Activated CD4-positive, alpha-beta T cell treated with anti-CD3 and anti-CD28 coated beads, Interleukin-2, amount 10 ng/mL, durations not matched to agents 7 days and 5 days (primary cell): ENCODE measurements at places on chromosomes 6 and 20. TPM values are rescaled to one million over a fixed set of nuclear protein-coding genes. Genes with fewer than 3 reads are reported as not detected.

Gene NQO2
- total RNA-seq, result 43.2 TPM

Gene GPR63
- total RNA-seq, result 2.9 TPM

Gene DDX43
- 1.7 TPM for total RNA-seq

Gene OGFRL1
- total RNA-seq, result 10.8 TPM

Gene TXLNB
- total RNA-seq, result 0.35 TPM

Gene LST1
- total RNA-seq, result 36.8 TPM

Gene SNAP25
- not detected for total RNA-seq

Gene HLA-G
- total RNA-seq, result 1.3 TPM

Gene ZKSCAN4
- 7.5 TPM for total RNA-seq

Gene TP53TG5
- total RNA-seq, result not detected

Gene TAF11
- 29.8 TPM for total RNA-seq

Gene UBE2C
- 244 TPM for total RNA-seq

Gene SMPDL3A
- 0.19 TPM for total RNA-seq

Gene KIF16B
- 10.3 TPM for total RNA-seq

Gene GMPR
- total RNA-seq, result 3.3 TPM

Gene RBM24
- total RNA-seq, result not detected

Gene MOG
- not detected for total RNA-seq

Gene SHLD1
- total RNA-seq, result 12.4 TPM

Gene TMEM63B
- 15.3 TPM for total RNA-seq

Gene F13A1
- not detected for total RNA-seq

Gene PHACTR1
- 0.32 TPM for total RNA-seq

Gene LRFN2
- 0.25 TPM for total RNA-seq

Gene B3GAT2
- 0.05 TPM for total RNA-seq

Gene CNBD2
- total RNA-seq, result 4.0 TPM

Gene DPM1
- 45.6 TPM for total RNA-seq

Gene STMN3
- total RNA-seq, result 54.4 TPM

Gene C6orf58
- total RNA-seq, result not detected

Gene TREML1
- not detected for total RNA-seq

Gene RIPOR3
- not detected for total RNA-seq

Gene CYB5R4
- 27.3 TPM for total RNA-seq

Gene PIGU
- total RNA-seq, result 18.7 TPM

Gene TPD52L1
- total RNA-seq, result not detected

Gene HLA-DQA1
- total RNA-seq, result 4.7 TPM

Gene SOBP
- 0.27 TPM for total RNA-seq

Gene SOX18
- total RNA-seq, result 0.15 TPM

Gene CLIC1
- 525 TPM for total RNA-seq

Gene DEFB132
- total RNA-seq, result not detected

Gene PACRG
- not detected for total RNA-seq

Gene IL17A
- total RNA-seq, result 0.62 TPM

Gene ENPP5
- total RNA-seq, result 0.23 TPM

Gene TDRD6
- total RNA-seq, result not detected

Gene C6orf47
- total RNA-seq, result 20.2 TPM

Gene TRIM10
- not detected for total RNA-seq

Gene CDK19
- 26.5 TPM for total RNA-seq

Gene BFSP1
- total RNA-seq, result 2.2 TPM

Gene MARCKS
- 0.04 TPM for total RNA-seq

Gene BMP7
- not detected for total RNA-seq

Gene SEMG1
- not detected for total RNA-seq

Gene IPCEF1
- total RNA-seq, result 27.3 TPM

Gene SIM1
- not detected for total RNA-seq

Gene LY6G6F
- total RNA-seq, result not detected

Gene OPRM1
- not detected for total RNA-seq

Gene NRN1
- 8.7 TPM for total RNA-seq

Gene CRIP3
- 0.67 TPM for total RNA-seq
